ENCODE measurements at places on chromosomes 2 and 18.

DNA sequence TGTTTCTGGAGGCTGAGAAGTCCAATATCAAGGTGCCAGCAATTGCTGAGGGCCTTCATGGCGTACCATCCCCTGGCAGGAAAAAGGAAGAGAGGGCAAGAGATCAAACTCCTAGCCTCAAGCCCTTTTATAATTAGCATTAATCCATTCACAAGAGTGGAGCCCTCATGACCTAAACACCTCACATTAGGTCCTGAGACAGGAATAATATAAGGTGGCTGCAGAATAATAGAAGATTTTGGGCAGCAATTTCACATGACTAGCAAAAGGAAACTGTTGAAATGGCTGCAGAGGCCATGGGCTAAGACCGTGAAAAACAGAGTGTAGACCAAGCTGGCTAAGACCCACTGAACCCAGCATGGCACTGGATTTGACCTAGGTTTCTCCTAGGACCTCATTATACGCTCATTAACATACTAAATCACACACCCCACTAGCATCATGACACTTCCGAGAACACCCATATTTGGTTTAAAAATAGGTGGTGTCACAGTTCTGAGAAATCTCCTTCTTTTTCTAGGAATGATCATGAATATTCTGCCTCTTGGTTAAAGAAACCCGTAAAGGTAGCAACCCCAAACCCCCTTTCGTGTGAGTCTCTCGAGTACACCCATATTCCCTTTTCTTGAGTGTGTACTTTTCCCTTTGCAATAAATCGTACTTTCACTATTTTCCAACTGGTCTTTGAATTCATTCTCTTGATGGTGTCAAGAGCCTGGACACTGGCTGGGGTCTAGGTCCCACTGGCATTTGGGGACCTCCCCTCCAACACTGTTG, 3.1 kb upstream of the MYCN start:
- DNase-seq: no peak

- DNase-seq: no peak
Measured at GRCh38 chr18:42094875-42095274, 139.8 kb downstream of the PIK3C3 start.

DNA sequence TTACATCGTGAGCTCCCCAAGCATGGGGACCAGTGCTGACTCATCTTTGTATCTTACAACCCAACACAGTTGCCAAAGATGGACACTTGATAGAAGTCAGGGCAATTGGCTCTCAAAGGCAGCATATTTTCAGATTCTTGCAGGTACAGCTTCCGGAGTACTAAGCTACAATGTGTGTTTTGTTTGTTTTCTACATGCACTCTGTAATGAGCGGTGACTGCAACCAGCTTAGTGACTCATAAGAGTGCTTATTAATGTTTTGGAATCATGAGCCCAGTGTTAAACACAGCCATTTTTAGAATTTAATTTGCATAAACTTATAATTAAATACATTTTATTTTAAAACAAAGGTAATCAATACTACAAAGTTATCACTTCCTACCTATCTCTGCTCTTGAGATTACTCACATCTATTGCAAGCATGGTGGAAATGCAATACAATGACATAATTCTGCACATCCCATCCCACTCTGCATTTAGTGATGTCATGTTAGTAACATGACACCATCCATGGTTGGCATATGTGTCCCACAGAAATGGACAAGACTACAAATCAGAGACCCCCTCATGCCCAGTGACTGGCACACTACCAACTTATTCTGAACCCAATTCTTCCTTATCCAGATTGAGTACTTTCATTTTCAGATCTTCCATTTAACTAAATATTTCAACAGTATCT, 399.8 kb upstream of the ST6GAL2 start:
- no peak for DNase-seq

DNA sequence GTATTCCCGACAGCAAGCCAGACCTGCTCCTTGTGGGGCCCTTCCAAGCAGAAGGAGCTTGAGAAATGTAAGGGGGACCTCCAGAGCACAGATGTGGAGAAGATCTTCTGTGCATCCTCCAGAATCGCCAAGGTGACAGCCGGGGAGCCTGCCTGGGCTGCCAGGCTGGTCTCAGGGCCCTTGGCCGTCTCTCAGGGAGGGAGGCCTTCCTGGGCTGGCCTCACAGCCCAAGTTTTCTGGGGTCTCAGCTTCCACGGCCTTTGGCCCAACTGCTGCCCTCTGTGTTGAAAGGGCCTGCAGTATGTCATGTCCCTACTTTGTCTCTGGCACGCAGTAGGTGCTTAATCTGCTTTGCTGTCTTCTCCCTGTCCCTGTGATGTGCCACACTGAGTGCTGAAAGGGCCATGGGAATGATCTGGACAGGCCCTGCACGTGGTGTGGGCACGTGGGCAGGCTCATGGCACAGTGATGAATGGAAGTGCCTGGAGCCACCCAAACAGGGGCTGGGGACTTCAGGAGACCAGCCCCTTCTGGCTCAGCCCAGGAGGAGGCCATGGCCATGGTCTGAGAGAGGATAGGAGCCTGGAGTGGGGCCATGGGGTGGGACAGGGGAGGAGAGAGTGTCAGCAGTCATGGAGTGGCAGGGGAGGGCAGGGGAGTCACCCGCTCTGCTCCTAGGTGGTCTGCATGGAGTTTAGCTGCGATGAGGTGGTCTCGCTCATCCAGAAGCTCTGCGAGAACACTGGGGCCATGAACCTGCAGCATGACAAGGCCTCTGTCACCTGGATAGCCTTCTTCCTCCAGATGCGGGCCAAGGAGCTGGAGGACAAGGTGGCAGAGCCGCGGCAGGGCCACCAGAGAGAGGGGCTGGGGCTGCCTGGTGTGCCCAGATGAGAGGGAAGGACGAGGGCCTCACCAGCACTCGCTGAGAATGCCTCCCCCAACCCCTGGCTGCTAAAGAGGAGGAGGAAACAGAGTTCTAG, 35.4 kb downstream of the HJURP start:
- no peak for DNase-seq

DNA sequence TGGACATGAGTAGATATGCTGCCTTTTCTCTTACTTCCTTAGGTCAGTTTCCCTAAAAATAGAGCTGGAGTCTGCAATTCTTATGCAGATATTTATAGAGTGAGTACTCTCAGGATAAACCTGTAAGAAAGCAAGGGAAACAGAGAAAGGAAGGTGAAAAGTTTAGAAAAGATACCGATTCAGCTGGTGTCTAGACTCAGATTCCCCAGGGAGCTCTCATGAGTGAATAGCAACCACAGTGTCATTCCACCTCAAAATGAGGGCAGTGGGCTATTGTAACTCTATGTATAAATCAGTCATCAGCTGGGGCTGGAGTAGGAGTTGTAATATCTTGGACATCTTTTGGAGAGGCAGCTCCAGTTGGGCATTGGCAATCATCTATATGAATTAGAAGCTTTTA, 1485.1 kb upstream of the TMEFF2 start:
- no peak for DNase-seq

DNA sequence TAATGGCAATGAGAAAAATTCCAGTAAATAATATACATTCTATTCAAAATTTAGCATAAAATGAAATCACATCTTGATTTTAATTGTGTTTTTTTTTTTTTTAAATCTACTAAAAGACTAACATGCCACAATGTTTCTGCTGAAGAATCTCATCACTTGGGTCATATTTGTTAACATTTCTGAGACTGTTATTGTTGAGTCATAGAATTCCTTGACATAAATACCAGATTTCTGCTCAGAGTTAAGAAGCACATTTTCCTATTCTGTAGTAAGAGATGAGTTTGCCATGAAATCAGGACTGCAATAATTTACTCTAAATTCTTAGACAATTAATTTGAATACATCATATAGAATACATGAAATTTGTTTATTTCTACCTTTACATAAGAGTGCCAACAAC, 154.9 kb upstream of the KYNU start:
- no peak for DNase-seq

DNA sequence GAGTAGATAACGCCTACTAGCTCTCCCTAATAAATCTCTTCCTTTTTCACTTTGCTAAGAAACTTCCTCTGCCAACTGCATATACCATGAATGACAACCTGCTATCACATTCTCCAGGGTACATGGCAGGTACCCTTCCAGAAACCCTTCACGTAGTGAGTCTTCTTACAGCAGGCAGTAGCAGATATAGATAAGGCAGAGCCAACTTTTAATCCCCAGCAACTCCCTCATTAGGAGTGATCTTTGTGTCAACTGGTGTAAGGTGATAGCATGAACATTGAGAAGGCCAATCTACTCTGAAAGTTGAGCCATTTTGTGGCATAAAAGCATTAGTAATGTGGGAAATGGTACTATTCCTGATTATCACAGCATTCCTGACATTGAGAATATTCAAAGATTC, 5.7 kb upstream of the STK17B start:
- DNase-seq: no peak

DNA sequence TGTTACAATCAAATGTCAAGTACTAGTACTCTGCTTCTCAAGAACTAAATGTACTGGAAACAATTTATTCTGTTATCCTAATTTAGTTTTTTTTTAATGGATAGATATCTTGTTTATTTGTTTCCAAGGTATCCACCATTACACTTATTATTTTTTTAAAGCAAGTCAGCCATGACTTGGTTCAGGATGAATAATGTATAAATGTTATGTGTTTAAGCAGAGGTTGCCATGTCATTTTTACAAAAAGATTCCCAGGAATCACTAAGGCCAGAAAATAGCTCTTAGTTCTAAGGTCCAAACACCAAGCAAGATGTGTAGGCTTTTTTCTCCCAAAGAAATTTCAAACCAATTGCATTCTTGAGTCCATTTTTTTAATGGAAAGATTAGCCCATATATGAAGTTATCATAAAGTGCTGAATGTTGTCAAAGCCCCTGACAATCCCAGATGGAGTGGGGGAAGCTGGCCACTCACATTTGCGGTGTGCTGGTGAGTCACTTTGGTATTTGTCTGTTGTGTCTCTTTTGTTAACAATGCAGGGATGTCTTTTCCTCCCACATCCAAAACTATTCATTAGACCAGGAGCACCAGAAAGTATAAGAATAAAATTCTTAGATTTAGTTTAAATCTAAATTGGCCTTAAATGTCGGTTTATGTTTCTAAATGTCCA, 158.9 kb downstream of the COL6A3 start:
- DNase-seq: no peak

GRCh38 chr18:64720781-64721464, 572.0 kb upstream of the LINC00305 start:
- DNase-seq: no peak

GRCh38 chr2:26978061-26978596, 7.7 kb downstream of the MAPRE3 start:
- no peak for DNase-seq

DNA sequence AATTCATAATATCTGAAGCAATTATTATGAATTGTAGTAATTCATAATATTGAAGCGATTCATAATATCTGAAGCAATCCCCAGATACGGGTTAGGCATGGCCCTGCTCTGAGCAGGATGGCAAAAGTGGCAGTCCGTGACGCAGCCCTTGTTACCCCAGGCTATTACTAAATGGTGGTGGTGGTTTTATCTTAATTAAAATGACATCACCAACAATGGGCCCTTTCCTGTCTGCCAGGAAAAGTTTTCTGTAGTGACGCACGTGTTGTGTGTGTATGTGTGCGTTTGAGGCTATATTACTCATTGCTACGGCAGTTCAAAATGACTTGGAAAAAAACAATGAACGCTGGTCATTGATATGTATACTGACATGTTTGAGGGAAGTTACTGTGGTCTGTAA, 10.6 kb upstream of the MOCOS start:
- DNase-seq: no peak

DNA sequence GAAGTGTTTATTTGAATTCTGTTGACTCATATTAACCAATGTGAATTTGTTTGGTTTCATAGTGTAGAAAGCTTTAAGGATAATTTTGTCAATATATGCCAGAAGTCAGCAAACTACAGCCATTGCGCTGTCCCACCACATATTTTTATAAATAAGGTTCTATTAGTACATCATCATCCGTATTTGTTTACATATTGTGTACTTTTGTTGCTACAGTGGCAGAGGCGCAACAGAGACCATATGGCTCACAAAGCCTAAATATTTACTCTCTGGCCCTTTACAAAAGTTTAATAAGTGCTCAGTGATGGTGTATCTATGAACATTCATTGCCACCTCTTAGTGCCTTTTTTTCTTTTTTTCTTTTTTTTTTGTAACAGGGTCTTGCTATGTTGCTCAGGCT, 6.4 kb downstream of the ERLEC1 start:
- no peak for DNase-seq

DNA sequence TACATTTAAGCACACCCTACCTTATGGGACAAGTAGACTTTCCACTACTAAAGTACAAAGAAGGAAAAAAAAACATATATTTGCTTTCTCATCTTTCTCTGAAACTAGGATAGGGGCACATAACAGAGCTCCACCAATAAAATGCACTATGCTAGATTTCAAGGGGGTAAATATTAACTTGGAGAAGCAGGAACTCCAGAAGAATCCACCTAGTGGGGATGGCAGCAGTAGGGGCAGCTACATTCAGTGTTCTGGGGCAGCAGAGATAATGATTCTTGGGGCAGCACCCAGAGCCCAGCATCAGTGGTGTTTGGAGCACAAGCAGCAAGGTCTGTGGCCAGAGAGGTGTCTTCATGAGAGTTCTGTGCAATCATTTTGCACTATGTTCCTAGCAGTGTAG, 64.7 kb downstream of the DTNB start:
- no peak for DNase-seq

DNA sequence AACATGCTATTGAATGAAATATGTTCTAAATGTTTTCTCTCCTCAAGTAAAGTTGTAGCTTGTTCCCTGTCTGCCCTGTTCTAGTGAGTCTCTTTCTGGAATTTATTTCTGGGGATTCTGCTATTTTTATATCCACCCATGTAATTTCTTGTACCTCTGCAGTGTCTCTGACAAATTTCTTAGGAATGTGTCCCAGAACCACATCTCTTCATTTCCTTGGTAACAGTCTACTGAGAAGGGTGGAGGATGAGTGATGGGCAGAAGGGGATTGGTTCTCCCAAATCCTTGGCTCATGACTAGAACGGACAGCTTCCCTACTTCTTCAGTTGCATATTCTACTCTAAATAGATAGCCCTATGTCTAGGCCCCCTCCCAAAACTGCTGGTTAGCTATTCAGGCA, 490.6 kb upstream of the LINC00305 start:
- DNase-seq: no peak

GRCh38 chr2:232335859-232336215, 42.7 kb upstream of the ALPP start:
- DNase-seq: no peak

GRCh38 chr18:59035591-59035990, 104.1 kb upstream of the SEC11C start:
- no peak for DNase-seq

GRCh38 chr2:134737671-134738070, 18.9 kb upstream of the TMEM163 start:
- DNase-seq: no peak
